Dermis blood vessel endothelial cell (primary cell): ENCODE measurements at places on chromosomes 2 and 18. TPM values are rescaled to one million over a fixed set of nuclear protein-coding genes. Genes with fewer than 3 reads are reported as not detected.

TRAF3IP1 gene
- total RNA-seq: 7.3 and 8.7 TPM in 2 replicates

DNA sequence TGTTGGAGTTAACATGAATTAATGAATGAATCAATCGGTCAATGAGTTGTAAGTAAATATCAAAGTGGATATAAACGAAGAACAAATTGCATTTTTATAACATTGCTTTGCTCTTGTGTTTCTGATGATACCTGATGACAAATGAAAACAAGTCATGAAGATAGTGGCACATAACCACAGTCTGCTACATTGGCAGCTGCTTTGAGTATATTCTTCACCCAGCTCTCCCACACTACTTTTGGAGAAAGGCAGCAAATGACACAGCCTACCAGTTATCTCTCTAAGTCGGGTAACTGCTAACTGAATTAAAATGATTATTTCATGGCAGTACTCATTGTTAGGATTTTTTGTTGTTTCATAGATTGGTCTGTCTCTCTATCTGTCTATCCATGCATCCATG lies 76.8 kb downstream of the COL5A2 start:
- DNase-seq: no peak

GRCh38 chr2:25063876-25064660 lies 22.2 kb downstream of the EFR3B start:
- no peak for DNase-seq

DNA sequence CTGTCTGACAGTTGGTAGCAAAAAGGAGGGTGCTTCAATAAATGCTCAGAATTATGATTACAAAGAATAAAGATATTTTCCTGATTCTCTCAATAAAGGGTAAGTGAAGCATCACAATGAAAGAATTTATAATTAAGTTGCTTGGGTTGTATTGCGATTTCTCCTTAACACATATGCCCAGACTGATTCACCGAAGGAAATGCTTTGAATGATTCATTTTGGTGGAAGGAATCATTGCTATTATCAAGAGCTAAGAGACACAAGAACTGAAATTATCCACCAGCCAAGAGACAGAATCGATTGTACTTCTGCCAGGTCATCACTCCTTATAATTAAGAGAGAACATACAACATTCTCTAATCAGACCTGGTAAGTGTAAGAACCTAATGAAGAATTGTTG lies 301.4 kb downstream of the NR4A2 start:
- DNase-seq: no peak

MARCHF7 gene
- total RNA-seq: 174 and 193 TPM in 2 replicates

DNA sequence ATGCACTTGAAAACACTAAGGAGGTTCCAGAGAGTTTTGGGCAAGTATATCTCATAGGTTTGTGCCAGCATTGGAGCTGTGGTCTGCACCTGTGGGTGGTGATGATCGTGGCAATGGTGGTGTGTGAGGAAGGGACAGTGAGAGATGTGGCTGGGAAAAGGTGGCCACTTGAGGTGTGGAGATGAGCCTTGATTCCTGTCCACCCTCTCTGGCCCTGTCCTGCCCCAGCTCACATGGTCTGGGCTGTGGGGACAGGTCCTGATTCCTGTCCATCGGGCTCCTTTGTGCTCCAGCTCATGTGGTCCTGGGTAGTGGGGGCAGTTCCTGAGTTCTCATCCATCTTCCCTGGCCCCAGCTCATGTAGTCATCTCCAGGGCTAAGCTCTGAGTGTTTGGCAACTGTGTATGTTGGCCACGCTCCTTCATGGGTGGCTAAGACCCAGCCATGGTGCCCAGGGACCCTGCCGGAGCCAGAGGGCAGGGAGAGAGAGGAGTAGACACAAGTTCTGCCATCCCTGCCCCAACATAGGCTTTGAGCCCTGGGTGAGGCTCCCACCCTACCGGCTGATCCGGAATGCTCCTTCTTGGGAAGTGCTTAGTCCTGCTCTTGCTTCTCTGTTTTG lies 294.4 kb upstream of the HDAC4 start:
- no peak for DNase-seq

SH3RF3 gene
- total RNA-seq: 7.7 and 13.5 TPM in 2 replicates

DNA sequence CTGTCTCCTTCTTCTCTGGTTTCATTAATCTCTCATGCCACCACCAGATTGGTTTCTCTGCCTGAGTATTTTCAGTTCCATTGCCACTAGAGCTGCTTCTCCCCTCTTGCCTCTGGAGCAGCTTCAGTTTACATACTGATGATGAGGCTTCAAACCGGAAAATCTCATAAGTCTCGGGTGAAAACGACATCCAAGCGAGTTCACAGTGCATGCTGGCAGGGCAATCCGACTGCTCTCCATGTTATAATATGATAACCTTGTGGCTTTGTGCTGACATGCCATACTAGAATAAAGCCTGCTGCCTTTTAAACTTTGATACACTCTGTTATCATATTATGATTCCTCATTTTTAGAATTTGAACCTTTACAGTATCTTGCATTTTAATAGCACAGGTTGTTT lies 153.5 kb downstream of the PRPF40A start:
- DNase-seq: no peak

DNA sequence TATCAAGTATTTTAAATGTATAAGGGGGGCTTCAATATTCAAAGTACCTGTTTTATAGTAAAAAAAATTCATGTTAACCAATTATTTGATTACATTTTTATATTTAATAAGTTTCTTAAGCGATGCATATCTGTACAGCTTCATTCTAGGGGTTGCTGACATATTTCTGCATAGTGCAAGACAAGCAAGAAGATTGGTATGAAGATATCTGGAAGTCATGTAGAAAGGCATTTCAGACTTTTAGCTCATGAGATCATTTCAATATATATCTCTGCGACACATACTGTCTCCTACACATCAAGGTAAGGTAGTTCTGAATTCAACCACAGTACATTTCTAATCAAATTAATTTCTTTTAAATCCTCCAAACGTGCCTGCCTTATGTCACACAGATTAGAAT lies 73.1 kb downstream of the MEMO1 start:
- no peak for DNase-seq

GRCh38 chr18:31273812-31274527 lies 44.0 kb upstream of the DSG1 start:
- no peak for DNase-seq

CXCR1 gene
- not detected in 2 replicates for total RNA-seq

KIAA1328 gene
- 4.4 and 5.3 TPM in 2 replicates for total RNA-seq

DNA sequence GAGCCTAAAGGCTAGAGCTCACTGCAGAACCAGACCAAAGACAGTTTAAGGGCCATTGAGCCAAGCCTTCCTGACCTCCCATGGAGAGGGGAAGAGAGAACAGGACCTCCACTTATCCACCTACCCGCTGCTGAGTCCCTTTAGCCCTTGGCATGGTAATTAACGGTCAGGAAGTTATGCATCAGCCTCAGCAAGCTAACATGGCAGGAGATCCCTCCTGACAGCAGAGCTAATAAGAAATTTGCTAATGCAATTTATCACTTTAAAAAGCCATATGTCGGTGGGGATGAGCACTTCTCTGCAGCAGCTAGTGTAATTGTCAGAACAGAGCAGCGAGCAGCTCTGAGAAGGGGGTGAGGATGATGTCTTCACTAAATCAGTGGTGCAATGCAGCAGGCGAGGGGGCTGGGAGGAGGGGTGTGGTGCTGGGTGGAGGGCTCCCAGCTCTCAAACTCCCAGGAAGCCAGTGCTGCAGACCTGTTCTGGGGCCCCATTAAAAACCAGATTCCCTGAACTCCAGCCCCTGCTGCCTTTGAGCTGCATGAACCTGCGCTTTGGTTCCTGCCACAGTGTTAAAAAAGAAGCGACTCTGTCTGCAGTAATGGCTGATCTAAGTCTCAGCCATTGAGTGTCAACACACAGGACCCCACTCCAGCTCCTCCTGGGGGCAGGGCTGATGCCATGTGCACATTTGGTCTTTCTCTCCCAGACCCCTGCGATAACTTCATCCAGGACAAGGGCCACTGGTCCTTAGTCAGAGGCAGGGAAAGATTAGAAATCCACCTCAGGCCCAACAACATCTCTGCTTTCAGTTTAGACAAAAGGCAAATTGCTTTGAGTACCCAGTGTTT lies 84.2 kb upstream of the STPG4 start:
- DNase-seq: no peak

DNA sequence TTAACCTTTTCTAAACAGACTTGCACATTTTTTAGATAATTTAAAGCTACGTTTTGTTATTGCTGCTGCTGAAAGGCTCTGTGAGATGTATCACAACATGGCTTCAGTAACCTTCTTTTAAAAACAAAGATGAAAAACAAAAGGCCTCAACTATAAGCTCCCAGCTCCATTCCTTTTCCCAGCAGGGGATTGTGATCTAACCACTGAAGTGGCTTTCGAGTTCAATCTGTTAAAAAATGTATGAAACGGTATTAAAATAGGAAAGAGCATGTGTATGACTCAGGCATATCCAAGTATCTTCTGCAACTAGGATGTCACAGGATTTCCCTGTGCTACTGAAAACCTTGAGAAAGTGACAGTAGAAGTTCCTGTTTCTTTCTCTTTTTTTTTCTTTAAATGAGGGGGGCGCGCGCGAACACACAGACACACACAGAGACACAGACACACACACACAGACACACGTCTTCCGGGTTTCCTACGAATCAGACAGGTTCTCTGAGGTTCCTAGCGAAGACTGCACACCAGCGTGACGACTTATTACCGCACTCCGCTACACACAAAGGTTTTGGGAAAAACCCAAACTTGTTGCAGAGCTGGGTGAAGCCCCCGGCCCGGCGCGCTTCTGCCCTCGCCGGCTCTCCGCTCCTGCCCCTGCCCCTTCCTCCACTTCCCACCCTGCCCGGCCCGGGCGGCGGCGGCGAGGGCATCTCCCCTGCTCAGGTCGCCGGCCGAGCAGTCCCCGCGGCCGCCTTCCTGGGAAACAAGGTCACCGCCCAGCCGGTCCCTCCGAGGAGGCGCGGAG lies 86.8 kb downstream of the RBMS1 start:
- DNase-seq: peak; percentile 73

DNA sequence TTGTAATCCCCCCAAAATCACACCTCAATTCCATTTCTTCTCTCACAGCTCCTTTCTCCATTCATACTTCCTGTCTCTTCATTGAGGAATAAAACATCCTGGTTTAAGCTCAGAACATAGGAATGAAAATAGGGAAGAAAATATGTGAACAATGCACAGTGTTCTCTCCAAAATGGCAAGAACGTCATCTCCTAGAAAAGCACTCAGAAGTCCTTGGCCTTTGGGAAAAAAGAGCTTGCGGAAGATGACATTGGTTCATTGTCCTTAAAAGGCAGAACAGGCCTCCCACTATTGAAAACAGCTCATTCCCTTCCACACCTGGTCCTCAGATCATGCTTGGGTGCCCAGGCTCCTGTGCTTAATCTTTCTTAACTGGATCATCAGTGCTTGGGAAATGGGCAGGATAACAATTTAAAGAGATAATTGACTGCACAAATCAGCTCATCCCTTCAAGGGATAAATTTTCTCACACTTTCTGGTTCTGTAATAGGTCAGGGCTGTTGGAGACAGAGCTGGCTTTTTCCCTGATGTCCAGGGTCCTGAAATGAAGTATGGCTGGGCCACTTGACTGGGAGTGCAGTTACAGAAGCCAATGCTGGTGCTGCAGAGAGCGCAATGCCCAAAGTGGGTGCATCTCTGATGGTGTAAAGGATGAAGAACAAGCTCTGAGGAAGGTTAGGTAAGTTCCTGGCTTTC lies 69.2 kb downstream of the MARCHF4 start:
- DNase-seq: no peak

GRCh38 chr18:58204776-58205442 lies 160.9 kb downstream of the NEDD4L start:
- no peak for DNase-seq

- no peak for DNase-seq
Measured at GRCh38 chr18:64208516-64208915, 59.6 kb upstream of the LINC00305 start.

DNA sequence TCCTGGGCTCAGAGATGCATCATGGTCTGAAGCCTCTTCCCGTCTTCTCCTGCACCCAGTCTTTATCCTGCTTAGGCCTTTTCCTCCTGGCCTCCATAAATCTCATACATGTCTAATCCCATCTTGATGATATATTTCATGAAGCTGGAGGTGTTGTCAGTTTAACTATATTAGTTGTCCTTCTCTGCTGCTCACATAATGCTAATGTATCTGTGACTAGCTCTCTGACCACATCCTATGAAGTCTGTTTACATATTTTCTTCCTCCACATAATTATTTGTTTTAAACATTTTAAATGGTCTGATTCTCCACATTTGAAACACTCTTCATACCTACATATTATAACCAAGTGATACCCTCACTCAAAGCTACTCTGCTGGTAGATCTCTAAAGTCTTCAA lies 315.2 kb upstream of the RND3 start:
- DNase-seq: no peak

GRCh38 chr2:85642725-85643124 lies 25.3 kb downstream of the SFTPB start:
- no peak for DNase-seq

DNA sequence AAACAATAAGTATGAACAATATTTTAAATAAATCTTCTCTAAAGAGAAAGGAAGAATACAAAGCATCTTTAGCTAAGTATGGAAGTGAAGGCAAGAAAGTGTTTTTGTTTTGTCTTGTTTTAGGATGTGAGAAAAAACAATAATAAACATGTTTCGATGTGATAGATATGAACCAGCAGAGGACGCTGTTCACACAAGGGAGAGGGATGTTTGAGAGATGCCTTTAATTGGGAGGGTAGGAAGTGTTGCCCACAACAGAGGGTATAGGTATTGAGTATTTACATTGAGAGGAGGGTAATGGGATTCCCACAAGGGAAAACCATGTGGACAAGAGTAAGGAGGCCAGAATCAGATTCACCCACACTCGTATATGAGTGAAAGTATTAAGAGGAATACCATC lies 55.1 kb downstream of the CDH19 start:
- DNase-seq: no peak

GRCh38 chr18:8217051-8217564 lies 392.1 kb upstream of the RAB12 start:
- no peak for DNase-seq

DNA sequence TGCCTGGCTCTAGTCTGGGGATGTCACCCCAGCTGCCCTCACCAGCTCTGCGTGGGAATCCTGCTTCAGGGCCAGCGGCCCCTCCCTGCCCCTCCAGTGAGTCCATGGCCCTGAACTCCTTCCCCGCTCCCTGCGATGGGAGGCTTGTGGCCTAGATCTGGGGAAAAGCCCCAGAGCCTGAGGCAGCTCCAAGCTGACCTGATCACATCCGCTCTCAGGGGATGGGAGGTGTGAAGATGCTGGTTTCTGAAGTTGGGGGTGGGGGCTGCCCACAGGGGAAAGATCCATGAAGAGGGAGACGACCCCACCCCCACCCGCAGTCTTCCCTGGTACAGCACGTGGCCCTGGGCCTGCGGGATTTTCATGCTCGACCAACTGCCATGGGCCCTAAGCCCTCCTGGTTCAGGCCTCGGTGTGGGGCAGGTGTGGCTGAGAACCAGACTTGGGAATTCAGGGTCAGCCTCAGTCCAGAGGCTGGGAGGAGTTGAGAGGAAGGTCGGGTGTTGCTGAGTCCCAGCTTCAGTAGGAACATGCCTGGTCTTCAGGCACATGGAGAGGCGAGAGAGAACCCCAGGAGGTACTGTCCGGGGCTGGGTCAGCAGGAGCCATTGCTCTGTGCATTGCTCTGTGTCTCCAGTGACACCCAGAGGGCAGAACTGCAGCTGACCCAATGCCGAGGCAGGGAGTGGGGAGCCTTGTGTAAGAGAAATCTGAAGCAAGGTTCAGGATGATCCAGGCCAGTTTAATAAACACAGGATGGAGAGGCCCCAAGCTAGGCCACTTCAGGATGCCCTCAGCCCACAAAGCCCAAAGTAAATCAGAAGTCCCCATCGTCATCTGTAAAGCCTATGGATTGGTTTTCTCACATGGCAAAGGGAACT lies 115.1 kb downstream of the CAPN13 start:
- no peak for DNase-seq

CDH2 gene
- 1.8 and 1.9 TPM in 2 replicates for total RNA-seq

- no peak for DNase-seq
Measured at GRCh38 chr2:26324903-26325302, 21.0 kb upstream of the SELENOI start.
